ENCODE measurements at places on chromosomes 1 and 21.

DNA sequence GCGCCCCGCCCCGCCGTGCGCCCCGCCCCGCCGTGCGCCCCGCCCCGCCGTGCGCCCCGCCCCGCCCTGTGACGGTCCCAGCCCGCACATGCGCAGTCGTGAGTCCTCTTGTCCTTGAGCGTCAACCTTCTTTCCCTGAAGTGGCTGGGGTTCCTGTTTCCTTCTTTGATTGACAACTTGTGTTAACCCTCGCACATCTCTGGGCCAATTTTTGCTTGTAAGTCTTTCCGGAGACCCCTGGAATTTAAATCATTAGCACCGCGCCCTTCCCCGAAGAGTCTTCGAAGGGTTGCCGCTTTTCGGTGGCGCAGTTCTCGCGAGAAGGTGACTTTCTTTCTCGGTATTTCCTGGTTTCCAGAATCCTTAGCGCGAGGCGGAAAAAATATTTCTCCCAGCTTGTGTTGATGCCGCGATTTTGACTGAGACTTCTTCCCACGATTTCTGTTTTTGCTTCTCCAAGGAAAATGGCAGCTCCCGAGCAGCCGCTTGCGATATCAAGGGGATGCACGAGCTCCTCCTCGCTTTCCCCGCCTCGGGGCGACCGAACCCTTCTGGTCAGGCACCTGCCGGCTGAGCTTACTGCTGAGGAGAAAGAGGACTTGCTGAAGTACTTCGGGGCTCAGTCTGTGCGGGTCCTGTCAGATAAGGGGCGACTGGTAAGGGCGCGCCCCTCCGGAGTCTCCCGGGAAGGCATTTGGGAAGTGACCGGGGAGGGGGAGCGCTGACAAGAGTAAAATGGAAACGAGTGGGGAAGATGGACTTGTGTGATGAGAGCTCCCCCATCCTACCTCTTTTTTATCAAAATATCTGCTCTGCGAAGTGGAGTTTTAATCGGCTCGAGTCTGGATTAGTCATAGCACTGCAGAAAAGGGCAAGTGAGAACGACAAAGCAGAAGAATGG, at the start of gene RNPC3:
TSS of gene RNPC3 (plus strand) at position 93 of the 901 bp plus-strand sequence. CDS start at position 465, 372 bp downstream.
- DNase-seq = peak; percentile 91

DNA sequence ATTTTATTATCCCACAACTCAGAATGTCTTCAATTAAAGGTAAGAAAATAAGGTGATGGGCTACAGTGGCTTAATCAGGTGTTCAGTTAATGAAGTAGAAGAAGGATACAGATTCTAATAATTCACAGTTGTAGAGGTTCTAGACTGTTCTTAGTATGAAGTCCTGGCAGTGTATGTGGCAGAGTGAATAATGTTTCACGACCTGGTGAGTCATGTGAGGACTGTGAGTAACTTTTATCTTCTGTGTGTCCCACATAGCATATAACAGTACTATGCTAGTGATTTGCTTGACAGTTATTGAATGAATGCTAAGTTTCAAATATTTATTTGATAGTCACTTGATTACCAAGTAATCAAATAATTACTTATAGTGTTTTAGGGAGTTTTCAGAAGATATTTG, 20.0 kb downstream of the SLC16A4 start:
- no peak for DNase-seq

- DNase-seq = peak; percentile 54
These were observed 765 bp upstream of the HIPK1 start for GRCh38 chr1:113928187-113928930.

- DNase-seq = no peak
These were observed 19.4 kb downstream of the F11R start for GRCh38 chr1:161001525-161001924.

DNA sequence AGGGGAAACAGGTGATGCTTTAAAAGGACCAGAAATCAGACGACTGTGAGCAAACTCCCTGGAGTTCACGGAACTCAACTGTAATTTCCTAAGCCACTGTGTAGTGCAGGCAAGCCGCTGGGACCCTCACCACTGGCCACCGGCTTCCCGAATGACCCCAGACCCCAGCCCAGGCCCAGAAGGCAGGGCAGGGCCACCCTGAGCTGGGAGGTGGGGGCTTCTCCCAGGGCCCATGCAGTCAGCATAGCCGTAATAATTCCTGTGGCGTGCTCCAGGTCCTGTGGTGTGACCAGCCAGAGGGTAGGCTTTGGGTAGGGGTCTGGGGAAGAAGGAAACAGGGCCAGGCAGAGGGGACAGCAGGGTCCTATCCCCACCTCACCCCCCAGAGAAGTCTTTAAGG, 3.5 kb upstream of the ARF1 start:
- no peak for DNase-seq

DNA sequence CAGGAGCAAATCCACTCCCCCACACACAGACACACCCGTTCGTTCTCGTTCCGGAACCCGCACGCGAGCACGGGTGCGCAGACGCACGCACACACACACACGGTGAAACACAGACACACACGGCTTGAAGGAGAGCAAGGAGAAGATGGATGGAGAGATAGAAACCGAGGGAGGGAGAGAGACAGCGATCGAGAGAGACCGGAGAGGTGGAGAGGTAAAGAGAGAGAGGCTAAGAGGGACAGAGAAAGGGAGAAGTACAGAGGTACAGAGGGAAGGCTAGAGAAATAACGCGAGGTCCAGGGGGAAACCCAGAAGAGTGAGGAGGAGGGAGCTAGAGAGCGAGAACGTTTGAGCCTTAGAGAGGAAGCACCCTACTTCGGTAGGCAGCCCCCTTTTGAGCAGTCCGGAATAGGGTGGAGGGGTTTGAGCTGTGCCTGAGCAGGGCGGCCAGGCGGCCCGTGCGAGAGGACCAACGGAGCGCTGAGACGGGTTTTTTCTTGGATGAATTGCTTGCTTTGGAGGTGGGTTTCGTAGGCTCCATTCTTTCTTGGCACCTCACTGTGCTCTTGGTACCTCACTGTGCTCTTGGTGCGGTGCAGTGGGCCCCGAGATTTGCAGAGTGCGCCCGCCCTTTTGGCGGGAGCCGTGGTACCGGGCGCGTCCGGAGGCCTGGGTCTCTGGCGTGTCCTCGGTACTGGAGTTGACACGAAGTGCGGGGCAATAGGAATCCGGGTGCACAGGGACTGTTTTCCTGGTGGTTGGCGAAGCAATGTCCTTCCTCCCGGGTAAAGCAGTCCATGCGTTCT, 88.4 kb upstream of the RHOU start:
- peak; percentile 12 for DNase-seq

- no peak for DNase-seq
These were observed 9.2 kb downstream of the PDXK start for GRCh38 chr21:43728154-43728466.

DNA sequence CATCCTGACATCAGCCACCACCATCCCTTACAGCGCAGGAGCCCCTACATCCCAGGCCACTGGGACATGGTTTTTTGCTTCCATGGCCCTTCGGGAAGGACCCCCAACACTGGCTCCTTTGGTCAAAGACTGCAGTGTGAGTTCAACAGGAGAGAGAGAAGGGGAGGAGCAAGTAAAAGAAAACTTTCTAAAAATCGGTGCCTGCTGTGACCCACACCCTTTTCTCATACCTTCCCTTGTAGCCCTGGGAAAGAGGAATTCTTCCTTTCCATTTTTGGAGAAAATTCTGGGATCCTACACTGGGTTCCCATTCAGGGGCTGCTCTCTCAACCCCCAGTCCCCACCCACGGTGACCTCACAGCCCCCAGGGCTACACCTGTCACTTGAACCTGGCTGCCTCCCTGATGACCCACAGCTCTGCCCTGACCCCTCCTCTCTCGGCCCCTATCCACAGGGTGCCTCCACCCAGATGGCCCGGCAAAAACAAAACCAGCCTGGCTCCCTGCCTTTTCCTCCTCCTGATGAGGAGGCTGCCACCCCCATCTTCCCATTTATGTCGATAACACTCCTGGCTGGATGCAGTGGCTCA, 7.6 kb downstream of the PADI4 start:
- DNase-seq = no peak

DNA sequence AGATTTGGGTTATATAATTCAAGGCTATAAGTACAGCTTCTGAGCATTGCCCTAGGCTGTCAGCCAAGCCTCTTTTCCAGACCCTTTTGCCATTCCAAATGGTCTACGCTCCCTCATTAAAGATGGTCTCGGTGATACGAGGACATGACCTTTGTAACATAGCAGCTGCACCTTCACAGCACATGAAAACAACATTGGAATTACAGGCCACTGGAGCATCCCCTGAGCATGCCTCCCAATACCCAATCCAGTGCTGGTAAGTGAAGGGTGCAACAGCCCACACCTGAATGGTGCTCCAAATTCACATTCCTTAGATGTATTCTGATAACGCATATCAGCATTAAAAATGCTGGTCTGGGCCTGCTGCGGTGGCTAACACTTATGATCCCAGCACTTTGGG, 20.1 kb upstream of the PTPRF start:
- DNase-seq = no peak

DNA sequence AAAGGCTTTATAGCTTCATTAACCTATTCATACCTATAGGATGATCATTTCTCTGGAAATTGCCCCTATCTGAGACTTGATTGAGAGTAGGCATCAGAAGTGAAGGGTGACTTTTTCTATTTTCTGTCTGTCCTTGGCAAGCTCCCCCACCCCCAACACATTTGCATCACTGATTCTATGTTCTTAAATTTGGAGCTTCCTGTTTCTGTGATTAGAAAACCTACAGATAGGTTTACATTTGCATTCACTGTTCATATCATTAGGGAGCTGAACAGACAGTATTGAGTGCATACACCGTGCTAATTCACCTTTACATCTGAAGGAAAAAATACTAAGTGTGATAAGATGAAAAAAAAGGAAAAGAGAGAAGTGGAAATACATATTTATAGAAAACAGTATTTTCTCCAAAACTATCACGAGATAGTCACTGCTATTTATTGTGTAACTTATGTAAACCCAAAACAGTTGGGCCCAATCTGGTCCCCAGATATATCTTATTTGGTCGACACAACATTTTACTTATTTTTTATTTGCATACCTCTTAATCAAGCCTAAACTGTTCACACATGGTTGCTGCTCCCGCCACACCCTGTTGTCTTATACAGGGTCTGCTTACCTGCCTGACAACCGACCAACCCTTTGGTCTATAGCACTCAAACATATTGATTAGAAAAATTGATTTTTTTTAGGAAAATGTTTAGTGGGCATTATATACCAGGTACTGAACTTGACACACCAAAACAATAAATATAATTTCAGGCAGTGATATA, 218.8 kb downstream of the NTNG1 start:
- DNase-seq = no peak

DNA sequence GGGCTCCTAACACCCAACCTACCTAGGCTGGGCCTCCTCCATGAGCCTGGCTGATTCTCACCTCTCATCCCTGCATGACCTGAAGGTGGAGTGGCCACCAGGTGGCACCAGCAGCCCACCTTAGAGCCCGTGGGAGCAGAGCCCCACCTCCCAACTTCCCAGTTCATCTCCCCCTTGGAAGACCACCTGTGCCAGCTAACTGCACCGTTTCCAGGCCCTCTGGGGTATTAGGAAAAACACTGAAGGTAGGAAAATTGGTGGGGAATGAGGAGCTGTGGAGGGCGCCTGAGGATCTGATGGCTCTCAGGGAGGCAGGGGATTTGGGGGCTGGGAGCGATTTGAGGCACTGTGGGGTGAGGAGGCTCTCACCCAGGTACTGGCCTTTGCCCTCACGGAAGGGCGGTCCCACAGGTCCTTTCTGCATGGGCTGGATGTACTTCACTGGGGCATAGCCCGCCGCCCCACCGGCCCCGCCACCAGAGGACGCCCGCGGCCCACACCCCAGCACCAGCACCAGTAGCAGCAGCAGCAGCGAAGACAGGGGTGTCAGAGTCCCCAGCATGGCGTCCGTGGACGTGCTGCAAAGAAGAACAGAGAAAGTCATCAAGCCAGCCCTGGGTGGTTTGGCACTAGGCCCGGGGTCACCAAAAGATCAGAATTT, 11.1 kb downstream of the ADPRS start:
- peak; percentile 60 for DNase-seq

DNA sequence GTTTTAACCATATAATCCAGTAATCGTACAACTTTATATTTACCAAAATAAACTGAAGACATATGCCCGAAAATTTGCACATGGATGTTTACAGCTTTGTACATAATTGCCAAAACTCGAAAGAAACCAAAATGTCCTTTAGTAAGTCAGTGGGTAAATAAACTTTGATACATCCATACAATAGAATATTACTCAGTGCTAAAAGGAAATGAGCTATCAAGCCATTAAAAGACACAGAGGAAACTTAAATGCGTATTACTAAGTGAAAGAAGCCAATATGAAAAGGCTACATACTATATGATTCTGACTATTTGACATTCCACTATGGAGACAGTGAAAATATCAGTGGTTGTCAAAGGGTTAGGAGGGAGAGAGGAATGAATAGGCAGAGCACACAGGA, 23.4 kb downstream of the GNG12 start:
- no peak for DNase-seq

- DNase-seq = no peak
These were observed 40.6 kb downstream of the CAPN2 start for GRCh38 chr1:223752721-223753515.

DNA sequence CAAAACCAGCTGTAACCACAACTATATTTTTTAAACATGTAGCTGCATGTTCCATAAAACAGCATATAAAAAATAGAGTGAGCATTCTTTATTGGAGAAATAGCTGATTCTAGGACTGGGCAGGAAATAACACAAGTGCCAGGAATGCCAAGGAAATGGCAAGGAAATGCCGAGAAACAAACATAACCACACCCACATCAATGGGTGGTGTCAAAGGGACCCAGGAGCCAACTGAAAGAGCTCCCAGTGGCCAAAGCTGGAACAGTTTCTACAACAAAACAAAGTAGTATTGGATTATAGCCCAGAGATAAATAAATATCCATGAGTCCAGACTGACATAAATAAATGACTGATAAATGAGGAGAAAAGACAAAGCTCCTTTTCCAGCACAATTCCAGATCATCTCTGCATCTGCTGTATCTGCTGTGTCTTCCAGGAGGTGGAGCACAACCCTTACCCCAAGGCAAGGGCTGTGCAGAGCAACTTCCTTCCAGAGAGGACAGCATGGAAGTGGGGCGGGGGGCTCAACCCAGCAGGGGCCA, 28.1 kb downstream of the ADARB1 start:
- DNase-seq = no peak

DNA sequence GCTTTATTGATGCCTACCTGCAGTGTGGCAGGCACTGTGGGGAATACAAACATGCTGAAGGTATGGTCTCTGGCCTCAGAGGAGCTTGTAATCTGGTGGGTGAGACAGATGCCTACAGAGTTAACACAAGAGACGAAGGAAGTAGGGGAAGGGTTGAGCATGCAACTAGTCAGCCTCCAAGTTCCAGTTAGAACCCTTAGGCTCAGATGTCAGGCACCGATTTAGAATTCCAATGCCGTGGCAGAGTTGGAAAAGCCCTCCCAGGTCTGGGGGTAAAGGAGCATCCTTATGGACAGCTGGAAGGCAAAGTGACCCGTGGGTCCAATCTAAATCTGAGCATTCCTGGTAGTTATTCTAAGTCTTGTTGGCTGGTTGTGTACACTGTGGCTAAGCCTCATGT, 132.9 kb upstream of the GJB5 start:
- DNase-seq = no peak

DNA sequence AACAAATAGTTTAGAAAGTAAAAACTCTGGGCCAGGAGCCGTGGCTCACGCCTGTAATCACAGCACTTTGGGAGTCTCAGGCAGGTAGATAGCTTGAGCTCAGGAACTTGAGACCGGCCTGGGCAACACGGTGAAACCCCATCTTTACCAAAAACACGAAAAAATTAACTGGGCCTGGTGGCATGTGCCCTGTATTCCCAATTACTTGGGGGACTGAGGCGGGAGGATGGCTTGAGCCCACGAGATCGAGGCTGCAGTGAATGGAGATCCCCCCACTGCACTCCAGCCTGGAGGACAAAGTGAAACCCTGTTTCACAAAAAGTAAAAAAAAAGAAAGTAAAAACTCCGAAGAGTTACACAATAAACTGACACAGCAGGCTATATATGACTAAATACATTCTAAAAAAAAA, 10.6 kb downstream of the CEP170 start:
- DNase-seq = no peak
